ENCODE measurements at places on chromosomes 4 and X. TPM values are rescaled to one million over a fixed set of nuclear protein-coding genes. Genes with fewer than 3 reads are reported as not detected.
A peak's percentile ranks its signal among the peaks of the same experiment; 100 is the strongest.

GRCh38 chr4:158826057-158826456 lies 57.2 kb downstream of the FNIP2 start:
- H3K27ac ChIP-seq, result peak overlapping the region; percentile 78
- H3K27me3 ChIP-seq, result no peaks in the 10 kb centered on the region
- H3K4me3 ChIP-seq, result no peak overlapping the region
- peaks cover 30% of the 10 kb centered on the region for H3K4me1 ChIP-seq

Gene GIMD1
- not detected for total RNA-seq

Gene S100P
- total RNA-seq, result 137 TPM

Gene ZIC3
- not detected for total RNA-seq

DNA sequence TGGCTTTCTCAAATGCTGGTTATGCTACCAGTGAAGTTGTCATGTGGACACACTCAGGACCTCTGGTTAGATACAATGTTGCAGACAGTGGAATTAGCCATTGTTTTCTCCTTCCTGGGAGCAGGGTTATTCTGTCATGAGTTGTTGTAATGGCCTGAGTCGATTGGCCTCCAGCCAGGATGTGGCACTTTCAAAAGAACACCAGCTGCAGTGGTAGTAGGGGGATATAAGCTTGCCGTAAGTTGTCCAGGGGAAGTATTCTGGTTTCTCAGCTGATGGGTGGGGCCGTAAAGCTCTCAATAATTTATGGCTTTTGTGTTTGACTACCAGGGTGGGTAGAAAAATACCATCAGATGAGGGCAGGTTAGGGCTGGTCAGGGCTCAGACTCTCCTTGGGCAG lies 697.5 kb upstream of the GNPDA2 start:
- H3K4me1 ChIP-seq, result no peaks in the 10 kb centered on the region
- no peak overlapping the region for H3K27ac ChIP-seq
- no peak for DNase-seq
- H3K4me3 ChIP-seq, result no peak overlapping the region

DNA sequence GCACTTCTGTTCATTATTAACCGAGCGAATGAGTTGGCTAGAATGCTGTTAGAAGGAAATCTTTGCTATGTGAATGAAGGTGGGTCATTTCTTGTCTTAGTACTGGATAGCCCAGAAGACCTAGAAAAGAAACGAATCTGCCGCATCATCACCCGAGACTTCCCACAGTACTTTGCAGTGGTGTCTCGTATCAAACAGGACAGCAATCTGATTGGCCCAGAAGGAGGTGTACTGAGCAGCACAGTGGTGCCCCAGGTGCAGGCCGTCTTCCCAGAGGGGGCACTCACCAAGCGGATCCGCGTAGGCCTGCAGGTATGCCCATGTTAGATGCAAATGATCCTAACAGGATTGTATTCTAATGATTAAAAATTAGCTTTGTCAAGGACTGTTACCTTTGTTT lies 286.3 kb downstream of the ANK2 start:
- H3K36me3 ChIP-seq, result no peaks in the 10 kb centered on the region
- H3K4me3 ChIP-seq, result no peak overlapping the region
- H3K4me1 ChIP-seq, result no peaks in the 10 kb centered on the region
- DNase-seq, result no peak
- no peaks in the 10 kb centered on the region for H3K27me3 ChIP-seq
- no peak overlapping the region for H3K27ac ChIP-seq

- no peak for DNase-seq
- no peaks in the 10 kb centered on the region for H3K4me1 ChIP-seq
- H3K27me3 ChIP-seq, result peaks cover 57% of the 10 kb centered on the region
- H3K27ac ChIP-seq, result no peak overlapping the region
Measured at GRCh38 chr4:133150486-133151340, 1.6 kb downstream of the PCDH10 start.

Gene CXCL6
- 0.42 TPM for total RNA-seq

Gene ZNF157
- not detected for total RNA-seq
